ENCODE measurements at places on chromosomes 5 and 9. TPM values are rescaled to one million over a fixed set of nuclear protein-coding genes. Genes with fewer than 3 reads are reported as not detected.

- no peak for DNase-seq
Observed at GRCh38 chr5:173703466-173703865, 87.0 kb upstream of the BOD1 start.

GRCh38 chr5:38240212-38240611, 18.1 kb upstream of the EGFLAM start:
- DNase-seq: no peak

DNA sequence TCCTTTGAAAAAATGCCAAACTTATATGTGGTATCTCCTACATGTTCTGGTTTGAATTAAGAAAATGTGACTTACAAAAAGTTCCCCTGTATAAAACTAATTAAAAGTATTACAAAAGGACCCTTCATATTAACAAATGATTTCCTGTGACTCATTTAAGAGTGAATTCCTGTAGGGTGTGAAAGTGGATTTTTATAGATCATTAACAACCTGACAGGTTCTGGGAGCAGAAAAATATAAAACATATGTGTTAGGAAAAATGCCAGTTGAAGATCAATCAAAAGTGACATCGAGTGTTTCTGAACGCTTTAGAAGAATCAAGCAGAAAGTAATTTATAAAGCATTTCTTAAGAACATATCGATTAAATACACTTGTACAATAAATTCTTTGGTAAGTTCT, 35.5 kb downstream of the CAMK4 start:
- no peak for DNase-seq

- DNase-seq: no peak
Observed at GRCh38 chr5:345404-346195, 24.1 kb downstream of the AHRR start.

- no peak for DNase-seq
Observed at GRCh38 chr5:14557791-14558415, 23.7 kb upstream of the OTULINL start.

DNA sequence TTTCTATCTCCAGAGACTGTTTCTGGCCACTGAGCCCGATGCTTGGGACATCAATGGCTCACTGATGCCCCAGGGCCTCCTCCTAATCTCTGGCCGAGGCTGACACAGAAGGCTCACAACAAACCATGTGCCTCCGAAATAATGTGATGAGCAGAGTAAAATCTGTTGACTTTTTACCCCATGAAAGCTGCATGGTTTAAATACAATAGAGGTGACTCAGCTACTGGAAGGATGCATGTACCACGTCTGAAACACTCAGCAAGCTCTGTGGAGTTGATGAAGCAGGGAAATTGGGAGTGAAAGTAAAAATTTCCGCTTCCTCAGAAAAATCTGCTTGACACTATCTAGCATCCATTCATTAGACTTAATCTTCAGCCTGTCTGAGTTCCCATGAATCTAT, 111.1 kb upstream of the EQTN start:
- DNase-seq: peak; percentile 47

DNA sequence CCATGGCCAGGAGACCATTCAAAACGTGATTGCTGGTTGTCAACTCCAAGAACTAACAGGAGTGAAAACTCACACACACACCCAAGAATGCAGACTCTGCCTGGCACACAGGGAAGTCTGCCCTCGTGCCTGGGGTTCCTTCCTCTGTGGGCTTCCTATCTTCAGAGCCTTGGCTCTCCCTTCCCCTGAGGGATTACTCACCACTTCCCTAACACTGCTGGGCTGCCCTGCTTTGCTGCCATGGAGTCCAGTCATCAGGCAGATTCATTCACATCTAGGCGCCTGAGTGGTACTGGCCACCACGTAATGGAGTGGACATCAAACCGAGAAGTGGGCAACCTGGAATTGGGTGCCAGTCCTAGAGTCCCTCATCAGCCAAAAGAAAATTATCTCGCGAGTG, 76.4 kb upstream of the PRSS3 start:
- peak; percentile 7 for DNase-seq

The TRIM7 gene
- 2.3 TPM for total RNA-seq

The SLC26A2 gene
- total RNA-seq: 11.6 TPM

The OLFML2A gene
- total RNA-seq: 33.7 TPM

The QRFP gene
- total RNA-seq: not detected

Data from fibroblast of lung (primary cell).